ENCODE measurements at places on chromosomes 12 and 14.

GRCh38 chr14:66247662-66248193 is 238.4 kb upstream of the CCDC196 start:
- DNase-seq, result no peak

- DNase-seq, result no peak
Observed at GRCh38 chr14:60553808-60554207, 44.9 kb downstream of the SIX6 start.

DNA sequence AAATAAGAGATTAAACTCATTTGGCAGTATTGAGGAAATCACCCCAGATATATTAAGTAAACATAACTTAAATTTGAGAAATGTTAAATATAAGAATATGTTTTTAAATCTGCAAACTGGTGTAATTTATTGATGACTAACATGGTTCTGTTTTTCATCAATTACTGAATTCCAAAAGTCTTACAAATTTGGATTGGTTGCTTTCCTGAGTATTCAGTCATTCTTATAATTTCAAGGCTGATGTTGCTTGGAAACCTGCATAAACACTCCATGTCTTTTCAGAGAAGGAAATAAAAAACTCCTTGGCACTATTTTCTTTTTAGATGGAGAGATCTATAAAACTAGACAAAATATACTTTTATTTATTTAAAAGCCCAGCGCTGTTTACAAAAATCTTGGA is 71.7 kb downstream of the NOVA1 start:
- no peak for DNase-seq

- DNase-seq, result no peak
Observed at GRCh38 chr14:102568115-102568614, 24.3 kb upstream of the RCOR1 start.

DNA sequence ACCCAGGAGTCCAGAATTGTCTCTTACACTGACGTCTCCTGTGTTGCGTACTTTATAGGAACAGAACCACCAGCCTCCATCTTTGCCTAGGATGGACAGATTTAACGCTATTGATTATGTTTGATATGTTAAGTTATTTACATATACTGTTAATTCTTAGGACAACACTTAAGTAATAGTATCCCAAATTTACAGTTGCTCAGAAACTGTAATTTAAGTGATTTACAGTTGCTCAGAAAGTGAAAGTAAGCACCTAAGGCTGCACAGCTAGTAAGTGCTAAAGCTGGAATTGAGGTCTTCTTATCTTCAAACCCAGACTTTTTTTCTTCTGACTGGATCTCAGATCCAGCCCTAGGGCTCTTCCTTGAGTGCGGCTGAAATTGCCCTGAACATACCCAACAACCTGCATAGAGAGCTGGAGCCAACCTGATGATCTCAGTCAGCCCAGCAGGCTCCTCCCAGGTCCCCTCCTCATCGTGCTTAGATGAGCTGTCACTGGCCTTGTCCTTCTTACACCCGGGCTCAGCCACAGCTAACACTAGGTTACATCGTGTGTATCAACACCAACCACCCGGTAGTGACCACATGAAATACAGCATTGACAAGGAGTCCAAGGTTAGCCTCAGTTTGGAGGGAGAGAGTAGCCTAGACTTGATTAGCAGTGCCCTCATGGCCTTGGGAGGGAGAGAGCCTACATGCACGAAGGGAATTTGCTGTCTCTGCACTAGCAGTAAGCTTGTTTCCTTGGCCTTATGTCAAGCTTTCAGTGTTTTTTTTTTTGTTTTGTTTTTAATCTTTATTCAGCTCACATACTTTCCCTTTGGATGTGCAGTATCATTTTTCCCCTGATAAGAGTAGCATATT is 111.1 kb upstream of the ARHGAP5 start:
- no peak for DNase-seq

- no peak for DNase-seq
Observed at GRCh38 chr14:63964113-63964512, 111.3 kb downstream of the SYNE2 start.

Data from caudate nucleus (tissue), 63 donors.